ENCODE measurements at places on chromosomes 11 and 22.

- DNase-seq, result no peak
Observed at GRCh38 chr11:115157247-115157646, 347.0 kb downstream of the CADM1 start.

DNA sequence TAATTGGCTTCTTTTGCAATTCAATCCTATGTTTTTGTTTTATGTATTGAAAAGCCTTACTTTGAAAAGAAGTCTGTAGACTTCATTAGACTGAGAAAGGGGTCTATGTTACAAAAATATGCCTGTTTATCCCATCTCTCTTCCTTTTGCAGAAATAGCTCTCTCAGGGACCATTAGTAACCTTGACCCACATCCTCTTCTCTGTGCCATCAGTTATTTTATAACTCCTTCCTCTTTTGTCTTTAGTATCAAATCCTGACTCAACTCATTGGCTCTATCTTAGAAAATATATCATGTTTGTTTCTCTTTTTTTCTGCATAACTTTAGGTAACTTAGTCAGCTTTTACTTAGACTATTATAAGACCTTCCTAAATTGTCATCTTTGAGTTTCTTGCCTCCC, 20.3 kb downstream of the ZC3H12C start:
- DNase-seq, result no peak

- no peak for DNase-seq
Observed at GRCh38 chr11:126502159-126502558, 146.7 kb downstream of the ST3GAL4 start.

DNA sequence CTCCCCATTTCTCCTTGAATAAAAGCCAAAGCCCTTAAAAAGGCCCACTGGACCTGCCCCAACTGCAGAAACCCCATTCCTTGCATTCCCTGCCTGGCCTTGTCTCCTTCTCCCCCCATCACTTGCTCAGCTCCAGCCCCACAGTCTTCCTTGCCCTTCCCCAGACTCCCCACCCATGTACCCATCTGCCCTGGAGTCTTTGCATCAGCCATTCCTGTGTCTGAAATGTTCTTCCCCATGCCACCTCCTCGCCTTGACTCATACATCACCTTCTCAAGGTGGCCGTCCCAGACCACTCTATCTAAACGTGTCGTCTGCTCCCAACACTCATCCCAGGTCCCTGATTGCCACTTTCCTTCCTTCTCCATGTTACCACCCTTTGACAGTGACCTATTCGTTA, 77.4 kb upstream of the SHANK2 start:
- no peak for DNase-seq

- DNase-seq, result no peak
Observed at GRCh38 chr22:36730176-36730858, 26.8 kb upstream of the CACNG2 start.

GRCh38 chr22:45478108-45478771, 24.4 kb upstream of the FBLN1 start:
- DNase-seq, result no peak

DNA sequence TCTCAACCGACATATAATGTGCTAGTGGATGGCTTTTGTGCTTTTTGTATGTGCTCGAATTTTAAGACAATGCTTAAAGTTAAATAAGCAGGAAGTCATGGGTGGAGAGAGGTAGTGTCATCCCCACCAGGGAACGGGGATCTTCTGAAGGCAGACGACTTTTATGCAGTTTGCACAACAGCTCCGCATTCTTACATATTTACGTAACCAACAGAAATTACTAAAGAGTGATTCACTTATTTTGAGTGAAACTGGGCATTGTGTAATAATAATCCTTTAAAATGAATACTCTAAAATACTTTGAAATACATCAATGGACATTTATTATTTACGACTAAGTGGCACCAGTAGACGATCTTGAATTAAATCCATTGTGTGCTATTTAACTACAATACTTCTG, 305.1 kb downstream of the CNTN5 start:
- DNase-seq, result no peak

- no peak for DNase-seq
Observed at GRCh38 chr11:76047766-76048165, 158.5 kb downstream of the WNT11 start.

- no peak for DNase-seq
Observed at GRCh38 chr22:42052765-42053164, 17.8 kb downstream of the NAGA start.

DNA sequence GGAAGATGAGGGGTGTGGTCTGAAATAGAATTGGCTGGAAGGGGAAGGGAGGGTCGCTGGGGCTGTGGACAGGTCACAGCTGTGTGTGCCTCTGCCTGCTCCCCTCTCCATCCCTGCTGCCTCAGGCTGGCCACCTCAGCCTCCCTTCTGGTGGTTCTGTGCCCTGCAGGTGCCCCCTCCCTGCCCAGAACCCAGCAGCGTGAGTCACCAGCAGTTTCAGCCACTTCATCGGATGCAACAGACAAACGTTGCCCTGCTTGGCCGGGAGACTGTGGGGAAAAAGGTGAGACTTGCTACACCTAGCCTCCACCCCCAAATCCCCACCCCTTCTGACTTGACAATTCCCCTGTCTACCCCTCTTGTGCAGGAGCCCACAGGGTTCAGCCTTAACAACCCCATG, 21.8 kb upstream of the LRRC10B start:
- no peak for DNase-seq

- no peak for DNase-seq
Observed at GRCh38 chr11:122976061-122976733, 5.4 kb downstream of the BSX start.

DNA sequence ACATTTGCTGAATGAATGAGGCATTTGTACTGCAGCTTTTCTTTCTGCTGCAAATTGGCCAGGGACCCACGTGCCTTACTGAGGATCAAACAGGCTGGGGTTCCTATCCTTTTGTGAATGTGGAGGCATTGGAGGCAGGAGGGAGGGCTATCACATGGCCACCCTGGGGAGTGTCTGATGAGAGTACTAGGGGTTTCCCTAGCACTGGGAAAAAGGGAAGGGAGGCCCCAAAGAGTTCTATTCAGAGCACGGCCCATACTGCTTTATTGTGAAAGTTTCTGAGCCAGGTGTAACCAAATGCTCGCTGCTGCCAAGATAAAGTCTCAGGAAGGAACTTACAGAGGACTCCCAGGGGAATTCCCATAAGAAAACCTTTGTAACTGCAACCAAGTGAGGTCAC, 78.4 kb upstream of the ANO1 start:
- DNase-seq, result no peak

DNA sequence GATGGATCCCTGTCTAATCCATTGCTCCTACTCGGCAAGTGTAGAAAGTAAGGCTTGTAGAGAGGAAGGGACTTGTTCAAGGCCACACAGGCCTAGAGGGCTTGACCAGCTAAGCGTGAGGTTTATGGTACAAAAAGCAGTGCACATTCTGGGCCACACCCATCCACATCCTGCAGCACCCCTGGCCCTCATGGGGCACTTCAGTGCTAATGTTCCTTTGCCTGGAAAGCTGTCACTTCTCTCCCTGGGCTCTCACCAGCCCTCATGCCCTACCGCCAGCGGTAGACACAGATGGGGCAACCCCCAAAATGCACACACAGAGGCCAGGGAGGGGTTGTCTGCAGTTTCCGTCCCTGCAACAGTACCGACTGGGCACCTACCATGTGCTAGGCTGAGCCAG, 7.1 kb upstream of the MGAT3 start:
- no peak for DNase-seq

DNA sequence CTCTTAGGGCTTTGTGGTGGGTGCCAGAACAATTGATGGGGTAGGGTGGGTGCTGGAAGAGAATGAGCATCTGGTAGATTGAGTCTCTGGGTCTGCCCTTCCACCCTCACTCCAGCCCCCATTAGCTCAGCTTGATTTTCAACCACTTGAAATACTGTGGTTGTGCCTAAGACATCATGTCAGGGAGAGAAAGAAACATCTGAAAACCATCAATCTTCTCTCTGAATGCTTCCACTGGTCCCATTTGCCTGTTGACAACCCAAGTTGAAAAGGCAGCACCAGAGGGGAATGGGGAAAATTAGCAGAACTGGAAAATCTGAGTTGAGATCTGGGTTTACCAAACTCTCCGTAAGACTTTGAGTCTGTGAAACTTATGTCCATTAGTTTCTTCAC, 26.1 kb downstream of the CD44 start:
- no peak for DNase-seq

GRCh38 chr11:8597182-8597581, 3.2 kb upstream of the STK33 start:
- no peak for DNase-seq

DNA sequence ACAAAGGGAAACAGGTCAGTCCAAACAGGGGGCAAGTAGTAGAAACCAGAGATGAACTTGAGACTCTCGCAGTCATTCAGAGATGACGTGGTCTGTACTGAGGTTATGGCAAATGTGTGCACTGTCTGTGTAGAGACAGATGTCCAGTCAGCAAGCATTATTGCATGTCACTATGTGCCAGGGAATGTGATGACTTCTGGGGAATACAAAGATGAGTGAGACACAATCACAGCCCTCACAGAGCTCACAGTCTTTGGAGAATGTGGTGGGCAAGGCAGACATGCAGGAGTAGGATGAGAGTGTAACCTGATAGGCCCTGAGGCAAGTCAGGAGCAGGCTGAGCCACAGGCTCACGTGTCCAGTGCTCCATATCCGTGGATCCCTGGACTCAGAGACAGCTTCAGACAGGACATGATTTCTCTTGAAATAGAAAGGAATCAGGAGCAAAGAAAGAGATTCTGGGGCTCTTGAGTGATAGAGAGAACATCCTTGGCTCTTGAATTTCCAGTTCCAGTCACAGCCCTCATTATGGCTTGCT, 550.7 kb downstream of the ETS1 start:
- DNase-seq, result no peak

DNA sequence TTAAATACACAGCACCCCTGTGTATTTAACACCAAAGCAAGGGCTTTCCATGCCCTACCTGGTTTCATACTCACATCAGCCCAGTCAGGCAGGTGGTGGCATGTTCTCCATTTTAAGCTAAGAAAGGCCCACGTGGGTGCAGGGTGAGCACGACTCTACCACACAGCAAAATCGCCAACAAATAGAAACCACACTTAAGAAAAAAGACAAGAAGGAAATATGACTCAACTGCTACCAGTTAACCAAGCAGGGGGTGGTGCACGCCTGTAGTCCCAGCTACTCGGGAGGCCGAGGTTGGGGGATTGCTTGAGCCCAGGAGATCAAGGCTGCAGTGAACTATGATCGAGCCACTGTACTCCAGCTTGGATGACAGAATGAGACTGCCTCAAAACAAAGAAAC, 35.2 kb upstream of the TFIP11 start:
- DNase-seq, result no peak

- no peak for DNase-seq
Observed at GRCh38 chr11:32213223-32213622, 122.3 kb downstream of the RCN1 start.

DNA sequence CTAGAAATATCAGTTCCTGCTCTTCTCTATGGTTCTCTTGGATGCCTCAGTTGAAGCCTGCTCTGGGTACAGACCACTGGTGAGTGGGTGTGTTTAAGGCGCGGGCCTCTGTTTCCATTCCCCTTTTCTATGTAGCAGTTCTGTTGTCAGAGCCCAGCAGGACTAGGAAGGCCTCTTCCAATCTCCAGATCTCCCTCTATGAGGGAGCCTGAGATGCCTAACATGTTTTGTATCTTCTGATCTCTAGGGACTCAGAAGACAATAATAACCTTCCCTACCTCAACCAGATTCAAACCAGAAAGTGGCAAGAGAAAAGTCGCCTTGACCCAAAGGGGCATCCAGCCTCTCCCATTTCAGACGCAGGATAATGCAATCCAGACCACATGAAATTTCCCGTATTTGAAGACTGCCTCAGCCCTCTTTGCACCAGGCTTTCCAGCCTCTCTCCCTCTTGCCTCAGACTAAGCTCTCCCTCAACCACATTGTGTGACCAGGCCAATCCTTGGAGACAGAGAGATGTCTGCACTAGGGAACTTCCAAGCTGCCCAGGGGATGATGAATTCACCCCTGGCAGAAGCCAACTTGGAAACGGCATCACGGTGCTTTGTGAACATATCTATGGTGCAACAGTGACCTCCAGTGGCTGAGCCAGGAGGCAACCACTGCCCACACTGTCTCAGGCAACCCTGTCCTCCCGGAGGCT, 150.1 kb upstream of the UBASH3B start:
- peak; percentile 68 for DNase-seq

DNA sequence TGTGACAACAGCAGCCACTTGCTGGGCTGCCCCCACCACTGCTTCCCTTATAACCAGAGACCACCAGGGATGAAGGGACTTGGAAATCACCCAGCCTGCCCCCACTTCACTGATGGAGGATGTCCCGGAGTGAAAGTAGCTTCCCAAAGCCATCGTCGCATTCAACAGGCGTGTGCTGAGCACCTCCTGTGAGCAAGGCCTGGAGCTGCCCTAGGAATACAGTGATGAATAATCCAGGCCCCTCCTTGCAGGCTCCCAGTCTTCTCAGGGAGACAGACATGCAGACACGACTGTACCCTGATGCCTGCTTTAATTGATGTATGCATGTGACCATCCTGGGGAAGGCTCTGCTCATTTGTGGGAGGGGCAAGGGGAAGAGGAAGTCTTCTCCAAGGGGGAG, 22.6 kb downstream of the PTPN5 start:
- DNase-seq, result no peak

- DNase-seq, result peak; percentile 86
Observed at GRCh38 chr11:44950625-44951476, at the start of gene TP53I11. TSS of gene TP53I11 (minus strand) at chr11:44950883. CDS start at chr11:44938335, 12,548 bp downstream.

- DNase-seq, result no peak
Observed at GRCh38 chr11:85884581-85885021, 29.4 kb downstream of the CCDC83 start.

DNA sequence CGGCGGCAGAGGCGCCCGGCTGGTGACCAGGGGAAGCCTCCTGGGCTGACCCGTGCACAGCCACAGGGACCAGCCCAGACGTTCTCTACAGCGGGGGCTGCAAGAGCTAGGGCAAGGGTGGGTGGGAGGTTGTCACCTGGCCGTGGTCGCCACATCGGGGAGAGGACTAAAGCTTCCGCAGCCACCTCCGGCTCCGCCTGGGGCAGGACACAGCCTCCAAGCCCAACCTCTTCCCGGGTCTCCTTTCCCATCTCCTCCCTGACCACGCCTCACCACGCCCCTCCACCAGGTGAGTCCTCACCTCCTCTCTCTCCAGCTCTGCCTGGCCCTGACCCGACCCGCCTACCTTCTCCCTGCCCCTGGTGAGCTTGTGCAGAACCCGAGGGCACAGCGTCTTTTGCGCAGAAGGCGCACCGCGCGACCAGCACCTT, 75.9 kb upstream of the LMO1 start:
- DNase-seq, result no peak

- DNase-seq, result no peak
Observed at GRCh38 chr11:18013790-18014507, 1.1 kb upstream of the SERGEF start.

DNA sequence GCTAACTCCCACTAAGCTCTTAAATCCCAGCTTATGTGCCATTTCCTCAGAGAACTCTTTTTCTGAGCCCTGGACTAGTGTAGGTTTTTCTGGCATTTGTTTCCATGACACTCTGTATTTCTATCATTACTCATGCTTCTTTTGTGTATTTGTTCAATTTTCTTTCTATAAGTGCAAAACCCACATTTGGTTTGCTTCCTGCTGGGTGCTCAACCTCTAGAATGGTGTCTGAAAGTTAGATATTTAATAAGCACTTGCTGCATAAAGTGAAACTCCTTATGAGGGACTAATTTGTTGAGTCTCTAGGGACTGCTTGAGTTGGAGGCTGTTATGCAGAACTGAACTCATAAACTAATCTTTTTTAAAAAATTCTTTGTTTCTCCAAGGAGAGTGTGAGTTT, 68.6 kb downstream of the SYT9 start:
- no peak for DNase-seq
